ENCODE measurements at places on chromosomes 3 and 15. TPM values are rescaled to one million over a fixed set of nuclear protein-coding genes. Genes with fewer than 3 reads are reported as not detected.

DNA sequence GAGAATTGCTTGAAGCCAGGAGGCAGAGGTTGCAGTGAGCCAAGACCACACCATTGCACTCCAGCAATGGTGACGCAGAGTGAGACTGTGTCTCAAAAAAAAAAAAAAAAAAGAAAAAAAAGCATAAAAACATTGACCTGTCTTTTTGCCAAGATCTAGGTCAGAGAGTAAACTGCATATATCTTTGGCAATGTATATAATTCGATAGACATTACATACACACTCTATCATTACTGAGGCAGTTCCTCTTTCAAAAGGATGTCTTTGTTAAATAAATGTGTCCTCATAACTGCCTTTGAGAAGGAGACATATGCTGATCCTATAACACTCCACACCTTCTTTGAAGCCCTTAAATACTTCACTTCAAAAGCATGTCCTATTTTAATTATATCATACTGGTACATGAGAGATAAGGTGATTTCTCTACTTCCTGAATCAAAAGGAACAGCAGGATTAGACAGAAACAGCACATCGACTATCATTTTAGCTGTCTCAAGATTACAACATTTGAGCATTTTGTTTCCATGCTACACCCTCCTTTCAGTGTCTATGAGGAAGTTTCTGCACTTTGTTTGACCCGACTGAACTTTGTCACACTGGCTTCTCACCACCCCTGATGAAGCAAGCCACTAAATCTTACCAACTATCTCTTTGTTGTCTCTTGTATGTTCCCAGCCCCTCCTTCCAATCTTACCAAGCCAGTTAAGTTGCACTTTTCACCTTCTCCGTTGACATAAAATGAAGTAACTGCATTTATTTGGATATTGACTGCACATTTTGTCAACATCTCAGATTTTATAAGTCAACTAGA lies 335.8 kb downstream of the MECOM start:
- DNase-seq: no peak

DNA sequence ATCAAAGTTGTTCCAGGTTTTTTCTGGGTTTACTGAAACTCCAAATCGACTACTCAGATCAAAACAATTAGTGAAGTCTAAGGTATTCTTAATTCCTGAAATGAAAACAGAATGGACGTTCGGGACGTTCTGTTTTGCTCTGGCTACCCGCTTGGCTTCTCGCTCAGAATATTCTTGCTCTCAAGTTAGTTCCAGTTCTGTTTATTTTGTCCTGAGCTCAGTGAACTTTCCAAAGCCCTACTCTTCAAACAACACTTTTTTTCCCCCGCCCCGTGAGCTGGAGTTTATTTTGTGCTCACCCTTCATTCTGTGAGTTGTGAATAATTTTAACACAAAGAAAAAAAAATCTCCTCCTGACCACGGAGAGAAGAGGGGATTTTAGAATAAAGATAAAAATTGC lies 72.6 kb downstream of the SAMMSON start:
- no peak for DNase-seq

DNA sequence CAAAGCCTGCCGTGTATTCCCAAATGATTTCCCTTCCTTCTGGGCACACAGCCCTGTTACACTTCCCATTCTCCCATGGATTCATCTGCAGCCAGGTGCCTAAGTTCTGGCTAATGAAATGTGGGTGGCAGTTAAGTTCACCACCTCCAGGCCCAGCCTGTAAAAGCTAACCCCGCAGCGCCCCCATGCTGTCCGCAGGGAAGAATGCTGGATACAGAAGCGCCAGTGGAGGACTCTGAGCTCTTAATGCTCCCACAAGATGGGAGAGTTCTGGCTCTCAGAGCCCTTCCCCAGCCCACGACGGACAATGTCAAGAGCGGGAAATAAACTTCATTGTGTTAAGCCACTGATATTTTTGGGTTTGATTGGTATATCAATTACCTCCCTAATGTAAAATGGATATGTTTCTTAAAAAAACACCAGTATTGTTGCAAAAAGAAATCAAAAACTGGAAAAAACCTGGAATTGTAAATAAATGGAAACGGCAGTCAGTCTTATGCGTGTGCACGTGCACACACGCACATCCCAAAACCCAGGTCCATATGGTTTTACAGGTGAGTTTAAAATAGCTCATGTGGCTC lies 37.7 kb upstream of the FGD5 start:
- peak; percentile 46 for DNase-seq

GRCh38 chr15:40933517-40933902 lies 4.4 kb downstream of the DLL4 start:
- no peak for DNase-seq

DNA sequence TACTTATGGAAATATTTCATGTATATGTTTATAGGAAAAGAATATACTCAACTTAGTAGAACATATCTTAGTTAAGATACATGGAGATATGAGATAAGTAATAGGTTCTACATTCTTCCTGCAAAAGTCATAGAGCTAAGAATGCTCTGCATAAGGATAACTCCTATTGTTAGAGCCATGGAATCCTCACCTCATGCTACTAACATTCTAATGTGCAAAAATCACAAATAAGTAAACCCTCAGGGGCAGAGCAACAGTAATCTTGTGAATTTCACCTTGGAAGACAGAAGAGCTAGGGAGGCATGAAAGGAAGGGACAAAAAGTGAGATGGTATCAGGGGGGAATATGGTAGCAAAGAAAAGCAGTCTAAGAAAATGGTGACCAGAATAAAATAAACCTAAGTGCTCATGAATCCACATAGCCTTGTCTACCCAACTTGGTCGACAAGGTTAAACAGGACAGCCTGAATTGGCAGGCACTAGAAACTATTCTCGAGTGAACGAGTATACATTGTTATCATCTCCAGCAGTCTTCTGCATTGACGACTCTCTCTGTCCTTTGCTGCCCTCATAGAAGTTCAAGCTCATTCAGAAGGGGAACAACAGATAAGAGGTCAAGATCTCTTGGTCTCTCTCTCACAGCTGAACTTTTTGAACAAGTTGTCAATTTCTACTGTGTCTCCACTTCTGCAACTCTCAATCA lies 52.8 kb downstream of the XRN1 start:
- no peak for DNase-seq

DNA sequence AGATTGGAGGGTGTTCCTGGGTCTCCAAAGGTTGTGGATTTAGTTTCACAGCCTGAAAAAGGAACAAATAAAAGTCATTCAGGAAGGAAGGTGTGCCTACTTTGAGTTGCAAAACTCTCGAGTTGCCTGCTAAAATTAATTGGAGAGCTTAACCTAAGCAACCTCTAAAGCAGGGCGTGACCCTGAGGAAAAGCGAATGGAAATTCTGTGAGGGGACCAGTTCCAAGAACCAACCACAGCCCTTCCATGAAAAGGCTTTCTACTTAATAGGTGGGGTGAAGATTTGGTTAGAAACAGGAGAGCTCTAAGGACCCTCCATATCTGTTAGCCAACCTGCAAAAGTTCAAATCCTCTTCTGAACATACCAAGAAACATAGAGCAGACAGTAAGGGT lies 1.5 kb downstream of the CD80 start:
- DNase-seq: no peak

DNA sequence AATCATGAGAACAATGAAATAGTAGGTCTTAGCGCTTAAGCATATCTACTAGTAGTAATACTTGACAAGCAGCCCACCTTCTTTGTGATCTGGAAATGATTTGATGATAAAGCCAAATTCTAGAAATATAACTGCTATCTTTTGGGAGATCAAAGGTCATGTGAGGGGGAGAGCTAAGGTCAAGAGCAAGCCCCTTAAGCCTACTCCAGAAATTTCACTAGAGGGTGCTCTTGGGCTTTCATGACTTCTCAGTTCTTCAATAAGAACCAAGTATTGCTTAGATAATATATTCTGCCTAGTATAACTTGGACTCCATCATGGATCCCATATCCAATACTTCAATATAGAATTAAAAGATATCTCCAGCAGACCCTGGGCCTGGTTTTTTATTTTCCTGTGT lies 319.6 kb downstream of the ZBTB20 start:
- DNase-seq: peak; percentile 61

DNA sequence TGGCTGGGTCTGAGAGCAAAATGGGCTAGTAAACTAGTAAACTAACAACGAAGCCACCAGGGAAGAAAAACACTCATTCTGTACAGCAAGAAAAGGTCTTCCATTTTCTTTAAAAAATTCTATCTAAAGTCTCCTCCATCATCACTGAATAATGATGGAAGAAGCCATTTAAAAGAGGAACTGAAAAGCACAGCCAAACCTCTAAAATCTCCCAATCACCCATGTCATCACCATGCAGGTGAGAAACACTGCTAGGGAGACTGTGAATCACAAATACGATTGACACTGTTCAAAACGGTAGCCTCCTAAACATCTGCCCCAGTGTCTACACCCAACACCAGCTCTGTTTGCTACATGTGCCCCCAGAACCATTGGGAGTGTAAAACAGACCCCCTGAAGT lies 140.4 kb downstream of the RORA start:
- no peak for DNase-seq

DNA sequence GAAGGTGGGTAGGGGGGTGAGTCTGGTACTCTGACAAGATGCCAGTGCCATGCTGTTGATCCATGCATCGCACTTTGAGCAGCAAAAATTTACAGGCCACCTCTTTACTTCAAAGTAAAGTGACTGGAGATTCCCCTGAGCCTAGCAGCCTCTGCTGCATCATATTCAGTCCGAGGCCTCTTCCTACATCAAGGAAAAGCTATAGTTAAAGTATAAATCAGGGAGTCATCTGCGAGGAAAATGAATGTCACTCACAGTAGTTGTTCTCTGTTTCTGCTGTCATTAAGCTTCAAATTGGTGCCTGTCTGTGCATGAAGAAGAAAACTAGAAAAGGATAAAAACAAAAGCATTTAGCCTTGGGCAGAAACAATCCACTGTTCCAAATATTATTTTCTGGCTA lies 706.2 kb downstream of the TBL1XR1 start:
- DNase-seq: no peak

- DNase-seq: no peak
These were observed 75.7 kb downstream of the FAM43A start for GRCh38 chr3:194761384-194761783.

DNA sequence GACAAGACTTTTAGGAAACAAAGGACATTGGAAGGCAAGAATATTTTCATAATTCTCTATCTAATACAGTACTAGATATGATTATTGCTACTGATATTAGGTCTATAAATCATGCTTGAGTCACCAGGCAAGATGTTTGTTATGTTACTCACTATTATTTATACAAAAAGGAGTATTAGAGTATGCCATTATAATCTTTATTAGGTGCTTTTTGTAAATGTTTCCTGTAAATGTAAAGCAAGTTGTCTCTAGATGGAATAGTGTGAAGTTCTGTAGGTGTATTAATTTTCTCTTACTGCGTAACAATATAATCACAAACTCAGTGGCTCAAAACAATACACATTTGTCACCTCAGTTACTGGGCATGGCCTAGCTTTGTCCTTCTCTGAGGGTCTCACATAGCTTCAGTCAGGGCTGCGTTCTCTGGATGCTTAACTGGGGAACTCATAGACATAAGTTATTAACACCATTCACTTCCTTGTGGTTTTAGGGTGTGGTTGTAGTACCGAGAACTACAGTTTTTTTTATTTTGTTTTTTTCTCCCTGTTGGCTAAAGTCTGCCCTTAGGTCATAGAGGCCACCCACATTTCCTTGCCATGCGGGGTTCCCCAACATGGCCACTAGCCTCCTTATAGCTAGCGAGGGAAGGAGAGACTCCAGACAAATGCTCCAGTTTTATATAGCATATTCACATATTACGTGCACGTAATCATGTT lies 20.3 kb upstream of the MAP3K13 start:
- no peak for DNase-seq

DNA sequence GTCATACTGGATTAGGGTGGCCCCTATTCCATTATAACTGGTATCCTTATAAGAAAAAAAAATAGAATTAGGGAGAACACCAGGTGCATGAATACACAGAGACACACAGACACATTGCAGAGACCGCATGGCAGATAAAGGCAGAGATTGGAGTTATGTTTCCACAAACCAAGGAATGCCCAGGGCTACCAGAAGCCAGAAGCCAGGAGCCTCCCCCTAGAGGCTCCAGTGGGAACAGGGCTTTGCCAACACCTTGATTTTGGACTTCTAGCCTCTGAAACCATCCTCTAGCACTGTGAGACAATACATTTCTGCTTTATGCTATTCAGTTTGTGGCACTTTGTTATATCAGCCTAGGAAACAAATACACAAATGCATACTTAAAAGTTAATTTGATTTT lies 10.4 kb downstream of the GOLM2 start:
- DNase-seq: peak; percentile 46

DNA sequence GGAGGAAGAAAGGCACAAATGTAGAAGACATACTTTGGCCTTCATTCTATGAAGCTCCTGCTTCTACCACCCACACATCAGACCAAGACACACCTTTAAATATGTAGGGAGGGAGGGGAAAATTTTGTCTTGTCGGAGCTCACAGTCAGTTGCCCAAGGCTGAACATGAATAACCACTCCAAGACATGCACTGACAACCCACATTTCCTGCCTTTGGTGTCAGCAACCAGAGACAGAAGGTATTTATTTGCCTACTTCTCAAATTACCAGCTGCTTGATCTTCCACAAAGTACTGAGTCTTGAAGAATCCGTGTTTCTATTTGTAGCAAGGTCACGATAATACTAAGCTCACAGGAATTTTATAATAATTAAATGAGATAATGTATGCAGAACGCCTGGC lies 169.7 kb downstream of the KCNMB2 start:
- no peak for DNase-seq

DNA sequence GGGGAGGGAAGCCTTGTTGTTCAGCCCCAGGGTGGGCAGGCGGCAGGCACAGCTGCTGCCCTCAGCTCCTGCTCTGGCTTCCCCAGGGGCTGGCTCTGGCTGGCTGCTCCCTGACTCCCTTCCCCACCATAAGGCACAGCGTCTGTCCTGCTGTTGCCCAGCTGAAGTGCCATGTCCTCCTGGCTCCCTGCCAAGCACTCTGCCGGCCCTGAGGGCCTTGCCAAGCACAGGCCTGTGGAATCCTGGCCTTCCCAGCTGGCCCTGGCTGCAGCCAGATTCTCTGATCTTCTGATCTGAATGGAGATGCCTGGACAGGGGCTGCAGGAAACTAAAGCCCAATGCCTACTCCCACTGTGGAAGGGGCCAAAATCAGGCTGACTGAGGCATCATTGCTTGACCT lies 1.1 kb downstream of the IQCF6 start:
- no peak for DNase-seq

GRCh38 chr15:80630981-80631380 lies 64.1 kb upstream of the ABHD17C start:
- DNase-seq: no peak

GRCh38 chr3:58776231-58776630 lies 109.7 kb upstream of the FAM3D start:
- DNase-seq: no peak

The HCLS1 gene
- total RNA-seq: 96.9 TPM

The SLC27A2 gene
- 0.79 TPM for total RNA-seq

The IL12A gene
- total RNA-seq: not detected

The WNT7A gene
- not detected for total RNA-seq

The KLHL40 gene
- total RNA-seq: not detected

The ANKRD28 gene
- 29.9 TPM for total RNA-seq

The NR1I2 gene
- total RNA-seq: not detected

The RGMA gene
- total RNA-seq: 8.3 TPM

The DLL4 gene
- 0.11 TPM for total RNA-seq
